ENCODE measurements at places on chromosomes 4 and X.

DNA sequence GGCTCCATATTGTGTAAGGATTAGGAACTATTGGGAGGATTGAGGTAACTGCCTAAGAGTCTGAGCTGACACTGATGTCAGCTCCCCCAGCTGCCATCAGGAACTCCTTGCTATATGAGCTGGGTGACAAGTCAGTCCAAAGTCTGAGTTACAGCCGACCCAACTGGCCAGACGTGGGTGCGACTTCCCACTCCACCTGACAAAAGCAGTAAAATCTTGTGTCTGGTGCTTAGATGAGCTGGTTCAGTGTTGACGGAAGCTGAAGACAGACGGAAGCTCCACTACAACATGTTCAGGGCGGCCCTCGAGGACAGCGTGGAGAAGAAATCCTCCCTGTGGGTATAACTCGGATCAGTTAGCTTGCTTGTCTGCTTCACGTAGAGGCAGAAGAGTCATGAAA lies 22.8 kb upstream of the NAT8L start:
- DNase-seq, result no peak

DNA sequence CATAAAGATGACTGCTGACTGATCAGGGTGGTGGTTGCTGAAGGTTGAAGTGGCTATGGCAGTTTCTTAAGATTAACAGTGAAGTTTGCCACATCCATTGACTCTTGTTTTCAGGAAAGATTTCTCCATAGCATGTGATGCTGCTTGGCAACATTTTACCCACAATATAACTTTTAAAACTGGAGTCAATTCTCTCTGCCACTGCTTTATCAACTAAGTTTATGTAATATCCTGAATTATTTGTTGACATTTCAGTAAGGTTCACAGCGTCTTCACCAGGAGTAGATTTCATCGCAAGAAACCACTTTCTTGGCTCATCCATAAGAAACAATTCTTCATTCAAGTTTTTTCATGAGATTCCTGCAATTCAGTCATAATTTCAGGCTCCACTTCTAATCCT lies 166.5 kb upstream of the SPRY1 start:
- DNase-seq, result no peak

GRCh38 chrX:106783716-106784115 lies 18.8 kb upstream of the TBC1D8B start:
- DNase-seq, result no peak

DNA sequence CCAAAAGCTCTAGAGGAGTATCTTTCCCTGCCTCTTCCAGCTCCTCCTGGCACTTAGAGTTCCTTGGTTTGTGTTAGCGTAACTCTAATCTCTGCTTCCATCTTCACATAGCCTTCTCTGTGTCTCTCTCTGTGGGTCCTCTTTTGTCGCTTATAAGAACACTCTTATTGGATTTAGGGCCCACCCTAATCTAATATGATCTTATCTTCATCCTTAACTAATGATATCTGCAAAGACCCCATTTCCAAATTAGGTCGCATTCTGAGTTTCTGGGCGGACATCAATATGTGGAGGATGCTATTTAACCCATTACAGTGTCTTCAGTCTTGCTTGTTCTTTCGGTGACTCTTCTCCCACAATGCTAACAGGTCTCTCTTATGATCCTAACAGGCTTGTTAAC lies 72.3 kb downstream of the CC2D2A start:
- no peak for DNase-seq

- DNase-seq, result no peak
These were observed 227.7 kb downstream of the BCOR start for GRCh38 chrX:39869846-39870601.

GRCh38 chr4:2948895-2949781 lies 14.1 kb downstream of the NOP14 start:
- DNase-seq, result no peak

DNA sequence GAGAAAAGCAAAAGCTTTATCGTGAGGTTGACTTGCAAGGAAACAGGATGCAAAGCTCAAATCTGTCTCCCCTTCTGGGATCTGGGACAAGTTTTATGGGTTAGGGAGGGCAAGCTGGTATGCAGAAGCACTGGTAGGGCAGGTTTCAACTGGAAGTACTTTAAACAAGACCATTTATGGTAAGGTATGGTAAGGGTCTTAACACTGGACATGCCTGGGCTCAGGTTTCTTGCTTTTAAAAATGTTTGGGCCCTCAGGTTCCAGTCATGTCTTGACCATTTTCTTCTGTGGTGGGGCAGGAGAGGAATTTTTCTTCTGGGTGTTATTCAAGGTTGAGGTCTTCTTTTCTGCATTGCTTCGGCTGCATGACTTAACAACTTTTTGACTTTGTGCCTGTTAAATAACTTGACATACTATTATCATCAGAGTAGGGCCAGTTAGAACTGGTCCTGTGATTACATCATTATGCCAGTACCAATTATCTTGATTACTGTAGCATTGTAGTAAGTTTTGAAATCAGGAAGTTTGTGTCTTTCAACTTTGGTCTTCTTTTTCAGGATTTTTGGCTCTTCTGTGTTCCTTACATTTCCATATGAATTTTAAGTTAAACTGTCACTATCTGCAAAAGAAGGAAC lies 33.7 kb downstream of the CD38 start:
- no peak for DNase-seq

GRCh38 chr4:105963461-105964400 lies 68.5 kb downstream of the NPNT start:
- no peak for DNase-seq

DNA sequence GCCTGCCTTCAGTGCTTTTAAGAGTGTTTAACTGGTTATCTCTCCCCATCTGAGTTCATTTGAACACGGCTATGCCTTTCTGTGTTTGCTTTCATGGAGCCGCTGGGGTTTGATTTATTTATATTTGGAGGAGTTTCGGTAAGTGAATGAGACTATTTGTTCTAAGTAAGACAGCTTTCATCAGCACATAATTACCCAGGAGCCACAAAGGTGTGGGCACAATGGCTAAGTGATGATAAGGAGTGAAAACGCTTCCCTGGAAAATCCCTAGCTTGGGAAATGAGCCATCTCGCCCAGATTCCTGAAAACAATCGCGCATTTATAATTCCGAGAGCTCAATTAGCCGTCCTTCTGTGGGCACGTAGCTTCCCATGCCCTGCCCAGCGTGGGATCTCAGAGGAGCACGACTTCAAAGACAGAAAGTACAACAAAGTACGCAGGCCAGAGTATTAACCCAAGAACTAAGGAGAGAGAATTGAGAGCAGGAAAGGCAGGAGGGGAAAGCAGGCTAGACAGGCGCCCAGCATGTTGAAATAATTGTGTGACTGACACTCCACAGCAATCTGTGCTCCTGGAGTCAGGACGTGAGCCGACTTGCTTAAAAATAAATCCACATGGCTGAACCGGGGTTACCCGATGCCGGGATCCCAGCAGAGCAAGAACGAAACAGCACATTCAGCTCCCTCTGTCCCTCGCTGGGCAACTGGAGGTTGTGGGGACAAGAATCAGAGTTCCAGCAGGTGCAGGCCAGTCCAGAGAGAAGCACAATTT lies 99.0 kb downstream of the DHRSX start:
- no peak for DNase-seq

All from NCI-H187 (cell line).